Activated naive CD4-positive, alpha-beta T cell (primary cell): ENCODE measurements at places on chromosomes 1 and 21.

- no peak for DNase-seq
Measured at GRCh38 chr1:86346388-86346787, 49.7 kb downstream of the ODF2L start.

DNA sequence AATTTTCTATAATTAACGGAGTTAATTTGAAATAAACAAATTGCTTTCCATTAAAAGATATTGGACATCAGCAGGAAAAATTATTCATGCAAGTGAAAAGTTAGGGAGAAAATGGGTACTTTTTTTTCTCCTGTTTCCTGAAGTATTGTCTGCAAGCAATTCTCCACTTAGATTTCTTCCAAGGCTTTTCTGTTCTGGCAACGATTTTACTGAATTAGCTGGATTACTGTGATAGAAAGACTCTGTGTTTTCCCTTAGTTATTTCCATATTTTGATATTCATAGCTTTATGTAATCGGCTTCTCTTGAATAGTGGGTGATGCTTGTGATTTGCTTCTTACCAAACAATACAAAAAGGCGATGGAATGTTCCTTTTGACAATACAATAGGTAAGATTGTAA lies 1333.9 kb downstream of the AMY1C start:
- no peak for DNase-seq

DNA sequence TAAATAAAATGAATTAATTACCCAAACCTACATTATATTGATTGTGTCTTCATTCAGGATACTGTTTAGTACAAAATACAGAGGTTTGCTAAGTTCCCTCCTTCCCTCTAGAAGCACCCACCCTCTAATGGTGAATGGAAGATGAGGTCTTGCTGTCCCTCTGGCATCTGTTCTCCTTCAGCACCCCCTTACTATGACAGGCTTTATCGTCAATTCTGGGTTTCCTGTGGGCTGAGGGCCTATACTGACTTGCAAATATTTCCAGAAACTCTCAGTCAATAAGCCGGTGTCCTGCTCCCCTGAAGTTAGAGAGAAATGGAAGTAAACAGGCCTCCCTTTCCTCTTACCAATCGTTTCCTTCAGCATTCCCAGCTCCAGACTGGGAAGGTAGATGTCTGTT lies 13.2 kb downstream of the LAX1 start:
- DNase-seq: no peak

DNA sequence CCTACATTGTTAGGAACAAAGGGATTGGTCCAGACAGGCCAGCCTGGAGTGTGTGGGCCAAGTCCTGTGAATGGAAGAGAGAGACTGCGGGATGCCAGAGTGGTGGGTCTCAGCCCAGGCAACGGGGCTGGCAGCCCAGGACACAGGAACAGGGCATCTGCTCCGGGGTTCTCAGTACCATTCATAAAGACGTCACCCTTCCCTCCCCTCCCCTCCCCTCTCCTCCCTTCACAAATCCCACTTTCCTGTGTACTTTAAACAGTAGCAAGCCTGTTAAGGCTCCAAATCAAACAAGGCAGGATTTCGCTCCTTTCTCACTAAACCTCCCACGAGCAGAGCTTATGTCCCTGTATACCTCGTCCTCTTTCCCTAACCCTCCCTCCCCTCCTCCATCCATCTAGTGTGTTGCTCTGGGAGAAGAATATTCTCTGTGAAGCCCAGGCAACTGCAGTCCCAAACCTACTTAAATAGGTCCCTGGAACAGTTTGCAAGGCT lies 4.2 kb upstream of the PLXNA2 start:
- no peak for DNase-seq
